ENCODE measurements at places on chromosomes 4 and X. TPM values are rescaled to one million over a fixed set of nuclear protein-coding genes. Genes with fewer than 3 reads are reported as not detected.

DNA sequence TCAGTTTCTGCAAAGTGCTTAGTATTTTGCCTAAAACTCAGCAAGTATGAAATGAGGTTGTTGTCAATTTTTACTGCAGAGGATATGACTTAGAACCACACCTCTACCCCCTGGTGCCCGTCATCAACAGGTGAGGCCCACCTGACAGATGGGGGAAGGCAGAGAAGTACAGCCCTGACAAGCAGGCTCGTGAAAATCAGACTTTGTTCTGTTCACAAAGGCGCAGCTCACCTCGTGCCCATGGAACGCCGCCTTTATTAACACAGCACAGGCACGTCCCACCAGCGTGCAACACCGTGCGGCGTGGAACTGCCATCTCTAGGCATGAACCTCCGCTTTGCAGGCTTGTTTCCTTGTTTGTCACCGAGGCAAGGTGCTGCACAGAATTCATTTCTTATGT lies 13.3 kb downstream of the CYP4V2 start:
- DNase-seq, result no peak

The MAGED2 gene
- 87.7 TPM for polyA plus RNA-seq

- peak; percentile 91 for DNase-seq
These were observed 20.1 kb upstream of the ARAF start for GRCh38 chrX:47540754-47541538.

DNA sequence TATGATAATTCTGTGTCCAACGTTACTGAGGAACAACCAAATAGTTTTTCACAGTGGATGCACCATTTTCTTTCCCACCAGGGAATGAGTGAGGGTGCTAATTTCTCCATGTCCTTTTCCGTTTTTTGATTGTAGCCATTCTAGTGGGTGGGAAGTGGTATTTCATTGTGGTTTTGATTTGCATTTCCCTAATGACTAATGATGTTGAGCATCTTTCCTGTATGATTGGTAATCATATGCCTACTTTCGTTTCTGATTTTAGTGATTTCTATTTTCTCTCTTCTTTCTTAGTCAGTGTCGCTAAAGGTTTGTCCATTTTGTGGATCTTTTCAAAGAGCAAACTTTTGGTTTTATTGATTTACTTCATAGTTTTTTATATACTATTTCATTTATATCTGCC lies 32.1 kb upstream of the TEX13D start:
- no peak for DNase-seq

DNA sequence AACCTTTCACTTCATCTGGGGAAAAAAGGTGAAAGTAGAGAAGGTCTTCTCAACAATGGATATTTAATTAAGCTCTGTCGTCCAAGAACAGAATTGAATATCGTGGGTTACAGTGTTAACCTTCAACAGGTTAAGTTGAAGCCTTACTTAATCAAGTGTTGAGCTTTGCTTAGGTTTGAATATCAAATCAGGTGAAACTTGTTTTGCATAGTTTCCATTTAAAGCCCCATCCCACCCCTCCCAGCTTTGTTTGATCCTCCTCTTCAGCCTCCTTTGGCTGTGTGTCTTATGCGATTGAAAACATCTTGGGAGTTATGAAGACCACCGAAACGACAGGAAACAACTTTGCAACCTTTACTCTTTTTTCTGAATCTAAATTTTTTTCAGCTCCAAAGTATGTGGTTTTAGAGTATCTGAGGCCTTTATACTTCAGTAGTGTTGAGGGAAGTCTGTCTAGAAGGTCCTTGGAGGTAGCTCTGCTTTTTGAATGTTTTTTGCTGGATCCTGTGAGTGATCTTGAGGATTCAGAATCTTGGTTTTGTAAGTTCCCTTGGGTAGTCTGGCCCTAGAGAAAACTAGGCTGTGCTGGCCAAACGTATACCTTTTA lies 39.1 kb downstream of the MCUB start:
- no peak for DNase-seq

- DNase-seq, result peak; percentile 22
These were observed 45.5 kb upstream of the FAM241A start for GRCh38 chr4:112099701-112100297.

GRCh38 chr4:165058666-165059065 lies 5.0 kb downstream of the TRIM75 start:
- DNase-seq, result no peak

- DNase-seq, result no peak
These were observed 83.9 kb downstream of the PTTG2 start for GRCh38 chr4:38044060-38044459.

DNA sequence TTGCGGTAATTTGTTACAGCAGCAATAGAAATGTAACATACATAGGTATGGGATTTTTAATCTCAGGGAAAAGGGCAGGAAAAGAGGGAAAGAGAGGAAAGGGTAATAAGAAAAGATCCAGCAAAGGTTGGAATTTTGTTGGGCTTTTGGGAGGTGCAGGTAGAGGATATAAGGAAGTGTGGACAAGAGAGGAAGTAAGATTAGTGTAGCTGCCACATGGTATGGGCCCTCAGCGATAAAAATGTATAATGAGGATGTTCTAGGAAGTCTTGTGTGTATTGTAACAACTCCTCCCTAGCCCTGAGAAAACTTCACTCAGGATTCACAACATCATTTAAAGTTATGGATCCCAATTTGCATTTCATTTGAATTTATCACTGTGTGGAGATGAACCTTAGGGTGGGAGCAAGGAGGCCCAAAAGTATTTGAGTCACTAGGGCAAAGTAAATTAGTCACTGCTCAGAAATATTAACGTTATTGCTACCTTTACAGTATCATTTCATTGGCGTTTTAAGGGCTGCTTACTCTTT lies 2.8 kb upstream of the IL21 start:
- DNase-seq, result no peak

DNA sequence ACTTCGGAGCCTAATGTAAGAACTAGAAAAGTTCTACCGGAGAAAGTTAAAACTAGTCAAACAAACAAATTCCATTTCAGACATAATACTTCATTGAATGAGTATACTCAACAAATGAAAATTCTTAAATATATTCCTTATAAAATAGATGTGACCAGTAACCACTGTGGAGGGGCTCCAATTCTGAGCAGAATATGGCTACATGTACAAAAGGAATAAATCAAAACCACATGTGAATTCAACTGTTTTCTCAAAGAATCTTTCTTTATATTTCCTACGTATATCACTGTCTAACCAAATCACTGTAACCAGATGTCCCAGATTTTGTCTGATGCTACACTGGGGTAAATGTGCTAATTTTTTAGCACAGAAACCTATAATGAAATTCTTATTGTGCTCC lies 49.0 kb downstream of the HTN1 start:
- no peak for DNase-seq

The CSN1S1 gene
- not detected for polyA plus RNA-seq

The RAB40A gene
- 0.08 TPM for polyA plus RNA-seq

DNA sequence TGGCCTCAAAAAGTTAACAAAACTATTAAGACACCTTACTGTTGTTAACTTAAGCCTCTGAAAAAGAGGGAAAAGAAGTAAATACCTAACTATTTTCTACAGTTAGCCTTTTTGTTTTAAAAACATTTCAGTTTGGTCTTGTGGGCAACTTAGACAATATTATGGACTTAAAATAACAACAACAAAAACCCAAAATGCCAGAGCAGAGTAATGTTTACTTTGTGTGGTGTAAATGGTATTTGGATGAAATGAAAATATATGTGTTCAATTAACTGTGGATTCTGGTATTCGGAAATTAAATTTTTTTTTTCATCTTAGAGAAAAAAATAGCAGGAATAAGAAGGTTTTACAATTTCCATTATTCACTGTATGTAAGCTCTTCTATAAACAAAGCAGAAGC lies 79.6 kb upstream of the NPNT start:
- DNase-seq, result no peak

DNA sequence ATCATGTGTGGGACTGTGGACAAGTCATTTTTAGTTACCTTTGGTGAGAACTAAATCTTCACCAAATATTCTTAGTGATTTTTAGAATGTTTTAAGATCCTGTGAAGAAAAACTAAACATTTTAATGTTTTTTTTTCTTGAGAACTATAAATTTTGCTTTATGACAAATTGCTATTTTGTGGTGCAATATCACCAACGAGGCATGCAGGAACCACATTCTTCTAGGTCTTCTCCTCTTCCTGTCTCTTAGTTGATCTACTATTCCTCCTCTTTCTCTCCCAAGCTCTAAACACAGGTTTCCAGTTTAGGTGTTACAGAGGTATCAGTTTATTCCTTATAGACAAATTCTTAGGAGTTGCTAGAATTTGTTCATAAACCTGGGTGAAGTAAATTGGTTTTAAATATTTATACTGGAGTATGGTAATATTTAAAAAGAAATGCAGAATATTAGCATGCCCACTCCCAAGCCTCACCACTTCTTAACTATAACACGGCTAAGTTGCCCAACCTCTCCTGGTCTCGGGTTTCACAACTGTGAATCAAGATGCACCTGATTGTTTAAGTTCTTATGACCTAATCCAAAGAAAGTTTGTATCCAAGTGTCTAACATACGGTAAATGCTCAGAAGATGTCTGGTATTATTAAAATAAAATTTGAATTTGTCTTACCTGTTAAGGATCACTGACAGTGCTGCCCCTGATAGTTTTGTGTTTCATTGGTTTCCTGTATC lies 56.5 kb upstream of the CLNK start:
- DNase-seq, result no peak

The IBSP gene
- not detected for polyA plus RNA-seq

- DNase-seq, result no peak
These were observed 48.3 kb upstream of the NOCT start for GRCh38 chr4:138967313-138967712.

- no peak for DNase-seq
These were observed 47.6 kb downstream of the METTL14 start for GRCh38 chr4:118732591-118733330.

DNA sequence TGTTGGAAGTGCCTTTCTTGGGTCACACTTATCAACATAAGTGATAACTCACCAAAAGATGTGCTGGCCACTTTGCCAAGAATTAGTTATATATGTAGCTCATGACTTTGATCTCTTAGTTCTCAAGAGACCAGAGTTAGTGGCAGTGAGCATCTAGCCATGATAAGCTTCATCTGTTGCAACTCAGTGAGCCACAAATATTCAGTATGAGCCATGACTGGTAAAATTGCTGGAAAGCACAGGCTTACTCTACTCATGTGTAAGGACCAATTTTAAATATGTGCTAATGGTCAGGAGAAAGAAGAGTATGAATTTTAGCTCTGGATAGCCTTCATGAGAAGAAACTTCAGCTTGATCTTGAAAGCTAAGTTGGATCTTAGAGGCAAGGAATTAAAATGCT lies 59.4 kb upstream of the TLL1 start:
- no peak for DNase-seq

The CFAP99 gene
- 0.09 TPM for polyA plus RNA-seq

The OPRPN gene
- not detected for polyA plus RNA-seq

The ZDHHC9 gene
- polyA plus RNA-seq, result 18.8 TPM

The EDA2R gene
- polyA plus RNA-seq, result 13.0 TPM

GRCh38 chrX:17495052-17495451 lies 120.1 kb downstream of the NHS start:
- DNase-seq, result peak; percentile 77

The SH3D19 gene
- 16.2 TPM for polyA plus RNA-seq

DNA sequence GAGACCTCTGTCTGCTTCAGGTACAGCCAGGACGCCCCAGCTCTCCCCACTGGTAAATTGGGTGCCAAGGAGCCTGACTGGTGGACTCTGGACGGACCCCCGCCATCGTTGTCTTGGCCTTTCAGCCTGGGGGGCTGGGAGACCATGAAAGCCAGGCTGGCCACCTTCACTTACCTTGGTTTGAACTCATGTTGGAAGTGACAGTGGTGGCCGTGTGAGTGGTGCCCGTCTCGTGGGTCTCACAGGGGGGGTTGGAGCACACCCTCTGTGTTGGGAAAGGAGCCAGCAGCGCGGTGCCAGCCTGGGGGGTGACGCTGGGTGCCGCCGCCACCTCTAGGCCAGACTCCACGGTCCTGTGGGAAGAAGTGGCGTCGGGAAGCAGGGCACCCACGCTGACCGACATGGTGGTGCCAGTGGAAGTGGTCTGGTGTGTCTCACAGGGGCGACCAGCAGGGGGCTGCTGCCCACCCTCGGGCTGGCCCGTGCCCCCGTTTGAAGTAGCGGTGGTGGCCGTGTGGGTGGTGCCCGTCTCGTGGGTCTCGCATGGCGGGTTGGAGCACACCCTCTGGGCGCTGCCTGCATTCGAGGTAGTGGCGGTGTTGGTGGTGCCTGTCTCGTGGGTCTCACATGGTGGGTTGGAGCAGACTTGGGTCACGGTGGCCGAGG lies 9.6 kb upstream of the RENBP start:
- DNase-seq, result no peak

DNA sequence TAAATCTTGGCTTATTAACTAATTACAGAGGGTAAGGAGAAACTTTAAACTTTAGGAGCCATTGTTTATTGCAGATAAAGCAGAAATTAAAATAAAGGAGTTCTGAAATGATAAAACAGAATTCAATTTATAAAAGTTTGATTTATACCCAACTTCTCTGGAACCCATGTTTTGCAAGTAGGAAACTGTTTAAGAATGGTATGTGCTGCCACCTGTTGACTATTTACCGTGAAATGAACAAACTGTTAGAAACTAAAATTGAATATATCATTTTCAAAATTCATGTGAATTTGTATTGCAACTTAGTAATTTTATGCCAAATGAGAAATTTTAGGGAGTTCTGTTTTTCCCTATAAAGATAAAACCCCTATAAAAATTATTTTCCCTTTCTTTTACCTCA lies 11.0 kb upstream of the TBC1D8B start:
- peak; percentile 16 for DNase-seq
